Subcutaneous preadipocyte (primary cell): ENCODE measurements at places on chromosomes 11 and 22. TPM values are rescaled to one million over a fixed set of nuclear protein-coding genes. Genes with fewer than 3 reads are reported as not detected.

Gene MPPED1
- not detected in 2 replicates for total RNA-seq

Gene PANX2
- total RNA-seq, result under 0.01 and 0.37 TPM in 2 replicates

Gene OR10S1
- not detected in 2 replicates for total RNA-seq

Gene TMPRSS6
- not detected in 2 replicates for total RNA-seq

Gene BIK
- total RNA-seq, result under 0.01 TPM in 1 of 2 replicates, not detected in the other

Gene TPST2
- total RNA-seq, result 14.1 and 19.8 TPM in 2 replicates

Gene TCIRG1
- 128 and 176 TPM in 2 replicates for total RNA-seq

Gene PPP2R1B
- total RNA-seq, result 20.2 and 34.8 TPM in 2 replicates

Gene XBP1
- 93.3 and 140 TPM in 2 replicates for total RNA-seq

Gene ADM2
- 0.39 and 2.2 TPM in 2 replicates for total RNA-seq

Gene MMP3
- total RNA-seq, result 1.8 and 64.3 TPM in 2 replicates

Gene OR8J1
- not detected in 2 replicates for total RNA-seq

Gene RAB3IL1
- total RNA-seq, result 13.5 and 16.5 TPM in 2 replicates

Gene ANGPTL5
- 0.39 and 0.73 TPM in 2 replicates for total RNA-seq

Gene CFAP300
- 2.2 and 5.1 TPM in 2 replicates for total RNA-seq

Gene CSRP3
- total RNA-seq, result not detected in 2 replicates

Gene MN1
- total RNA-seq, result 1.8 and 4.1 TPM in 2 replicates

Gene OSBP
- 31.6 and 34.6 TPM in 2 replicates for total RNA-seq

Gene WBP2NL
- 0.37 TPM in 1 of 2 replicates, not detected in the other for total RNA-seq

Gene OR5B21
- total RNA-seq, result not detected in 2 replicates

Gene KDELR3
- 88.6 and 89.1 TPM in 2 replicates for total RNA-seq

Gene PGA5
- total RNA-seq, result 0.37 and 0.39 TPM in 2 replicates

Gene RFPL3
- total RNA-seq, result not detected in 2 replicates

Gene PTPN5
- not detected in 2 replicates for total RNA-seq

Gene C11orf87
- not detected in 2 replicates for total RNA-seq

Gene SYTL2
- total RNA-seq, result 4.1 and 8.1 TPM in 2 replicates

Gene SLC22A6
- total RNA-seq, result not detected in 2 replicates

Gene PRODH
- 0.20 and 0.37 TPM in 2 replicates for total RNA-seq

Gene FGF19
- not detected in 2 replicates for total RNA-seq

Gene SPI1
- total RNA-seq, result not detected in 2 replicates

Gene SCN3B
- under 0.01 TPM in 1 of 2 replicates, not detected in the other for total RNA-seq

Gene CHKA
- 8.5 and 10.2 TPM in 2 replicates for total RNA-seq

Gene UCP2
- 0.37 and 0.59 TPM in 2 replicates for total RNA-seq

Gene SERHL2
- 4.5 and 5.1 TPM in 2 replicates for total RNA-seq

Gene ME3
- 34.8 and 43.7 TPM in 2 replicates for total RNA-seq

Gene TMEM132A
- 5.9 and 6.6 TPM in 2 replicates for total RNA-seq

Gene FLRT1
- total RNA-seq, result under 0.01 TPM in 1 of 2 replicates, not detected in the other

Gene H19
- total RNA-seq, result 3.1 and 40.4 TPM in 2 replicates

Gene SAA2
- not detected in 2 replicates for total RNA-seq

Gene PRSS23
- 57.0 and 70.6 TPM in 2 replicates for total RNA-seq

Gene BTG4
- total RNA-seq, result not detected in 2 replicates

Gene GPR83
- total RNA-seq, result under 0.01 TPM in 2 replicates

Gene TMPRSS13
- total RNA-seq, result under 0.01 TPM in 1 of 2 replicates, not detected in the other

Gene MS4A18
- not detected in 2 replicates for total RNA-seq

Gene NOX4
- 0.20 and 0.37 TPM in 2 replicates for total RNA-seq

Gene B4GALNT4
- 0.59 and 0.73 TPM in 2 replicates for total RNA-seq
